Esophagus squamous epithelium (tissue), 5 donors: ENCODE measurements at places on chromosomes 6 and 20.

GRCh38 chr20:32465092-32465900 lies 107.2 kb downstream of the ASXL1 start:
- no peak for DNase-seq

DNA sequence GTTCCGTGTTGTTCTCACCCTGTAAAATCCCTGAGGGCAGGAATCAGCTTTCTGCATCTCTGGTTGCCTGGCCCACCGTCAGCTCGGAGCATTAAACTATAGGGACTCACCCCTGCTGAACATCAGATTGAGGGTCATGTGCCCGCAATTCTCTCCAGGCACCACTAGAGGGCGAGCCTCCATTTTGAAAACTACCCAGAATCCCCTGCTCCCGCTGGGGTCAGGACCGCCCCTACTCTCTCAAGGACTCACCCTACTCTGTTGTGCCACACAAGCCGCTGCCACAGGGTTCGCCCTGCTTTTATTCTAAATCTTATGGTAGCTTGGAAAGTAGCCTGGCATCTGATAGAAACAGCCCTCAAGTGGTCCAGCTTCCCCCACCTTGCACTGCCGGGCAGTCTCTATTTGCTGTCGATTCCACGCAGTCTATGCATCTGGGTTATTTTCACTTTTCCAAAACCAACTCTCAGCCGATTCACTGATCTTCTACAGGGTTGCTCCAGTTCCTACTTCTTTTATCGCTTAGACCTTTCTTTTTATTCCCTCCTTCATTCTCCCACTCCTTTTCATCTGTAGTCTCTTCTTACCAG lies 244.1 kb upstream of the QKI start:
- no peak for DNase-seq

- DNase-seq: no peak
These were observed 93.4 kb downstream of the ZFP64 start for GRCh38 chr20:52098186-52098585.

- DNase-seq: no peak
These were observed 48.6 kb downstream of the TPD52L1 start for GRCh38 chr6:125201961-125202729.

DNA sequence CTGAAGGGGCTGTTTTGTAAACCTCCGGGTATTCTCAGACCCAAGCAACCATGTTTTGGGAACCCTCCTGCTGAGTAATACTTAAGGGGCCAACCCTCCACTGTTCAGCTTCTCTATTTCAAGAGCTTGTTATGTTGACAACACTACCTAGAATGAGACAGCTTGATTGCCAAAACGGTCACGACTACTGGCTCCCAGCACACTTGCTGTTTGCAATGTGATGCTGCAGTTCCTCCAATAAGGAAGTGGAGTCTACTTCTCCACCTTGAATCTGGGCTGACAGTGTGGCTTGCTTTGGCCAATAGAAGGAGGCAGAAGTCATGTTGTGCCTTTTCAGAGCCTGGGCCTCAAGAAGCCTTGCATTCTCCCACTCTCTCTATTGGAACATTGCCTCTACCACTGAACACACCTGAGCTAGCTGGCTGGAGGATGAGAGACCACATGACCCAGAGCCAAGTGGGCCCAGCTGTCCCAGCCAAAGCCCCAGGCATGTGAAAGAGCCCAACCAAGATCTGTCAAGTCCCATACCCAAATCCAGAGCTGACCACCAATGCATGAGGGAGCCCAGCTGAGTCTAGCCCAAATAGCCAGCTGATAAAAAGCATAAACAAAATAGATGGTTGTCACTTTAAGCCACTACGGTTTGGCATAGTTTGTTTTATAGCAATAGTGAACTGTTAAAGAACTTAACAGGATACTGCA lies 108.0 kb downstream of the PRND start:
- no peak for DNase-seq

DNA sequence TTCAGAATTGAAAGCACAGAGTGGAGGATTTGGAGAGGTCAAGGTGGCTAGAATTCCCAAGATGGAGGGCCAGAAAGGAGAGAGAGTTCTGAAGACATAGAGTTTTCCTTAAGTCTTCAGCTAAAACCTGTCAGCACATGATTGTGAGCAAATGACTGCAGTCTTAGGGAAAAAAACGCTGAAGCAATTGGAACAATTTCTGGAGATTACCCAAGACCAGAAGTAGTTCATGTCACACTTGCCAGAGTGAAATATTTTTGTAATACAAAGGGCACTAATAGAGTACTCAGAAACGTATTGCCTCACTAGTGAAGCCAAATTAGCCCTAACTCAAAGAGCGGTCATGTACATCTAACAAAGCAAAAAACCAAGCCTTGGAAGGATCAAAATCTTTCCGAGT lies 541.3 kb upstream of the MARCKS start:
- DNase-seq: no peak

- DNase-seq: no peak
These were observed 47.2 kb downstream of the GNAS-AS1 start for GRCh38 chr20:58803533-58803932.

DNA sequence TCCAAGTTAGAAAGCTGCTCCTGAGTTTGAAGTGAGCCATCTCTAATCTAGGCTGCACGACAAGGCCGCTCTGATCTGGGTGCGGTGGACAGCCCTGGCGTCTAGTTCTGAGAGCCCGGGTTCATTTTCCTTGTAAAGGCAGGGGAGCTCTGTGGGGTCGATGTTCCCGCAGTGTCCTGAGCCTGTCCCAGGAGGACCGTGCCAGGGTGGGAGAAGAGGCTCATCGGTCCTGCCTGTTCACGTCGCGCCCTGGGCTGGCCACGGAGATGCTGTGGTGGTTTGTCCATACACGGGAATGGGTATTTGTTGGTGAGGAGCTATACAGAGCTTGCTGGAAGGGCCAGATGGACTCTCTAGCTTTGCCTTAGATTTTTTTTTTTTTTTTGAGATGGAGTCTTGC lies 27.0 kb downstream of the PSMG4 start:
- DNase-seq: no peak

- no peak for DNase-seq
These were observed 127.4 kb upstream of the FAM83B start for GRCh38 chr6:54719131-54719530.

GRCh38 chr20:12383821-12384220 lies 466.1 kb downstream of the BTBD3 start:
- no peak for DNase-seq

- DNase-seq: no peak
These were observed 127.7 kb downstream of the BFSP1 start for GRCh38 chr20:17403461-17403860.

GRCh38 chr20:2133318-2134183 lies 31.9 kb downstream of the STK35 start:
- no peak for DNase-seq

GRCh38 chr20:41171736-41172295 lies 34.5 kb downstream of the PLCG1 start:
- no peak for DNase-seq

DNA sequence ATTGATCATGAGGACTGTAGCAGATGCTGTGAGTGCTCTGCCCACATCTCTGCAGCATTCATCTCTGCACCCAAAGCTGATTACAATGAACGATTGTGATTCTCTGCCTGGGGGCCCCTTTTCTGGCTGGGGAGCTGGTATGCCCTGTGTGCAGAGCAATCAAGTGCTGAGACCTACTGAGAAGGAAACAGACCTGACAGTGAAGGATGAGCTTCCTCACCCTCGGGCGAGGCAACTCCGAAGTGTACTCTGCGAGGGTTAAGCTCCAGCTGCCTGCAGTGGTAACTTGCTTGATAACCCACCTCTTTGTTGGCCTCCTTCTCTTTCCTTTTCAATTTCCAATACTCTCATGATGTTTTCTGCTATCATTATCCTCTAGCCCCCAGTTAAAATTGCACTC lies 289.7 kb upstream of the RNF24 start:
- no peak for DNase-seq

DNA sequence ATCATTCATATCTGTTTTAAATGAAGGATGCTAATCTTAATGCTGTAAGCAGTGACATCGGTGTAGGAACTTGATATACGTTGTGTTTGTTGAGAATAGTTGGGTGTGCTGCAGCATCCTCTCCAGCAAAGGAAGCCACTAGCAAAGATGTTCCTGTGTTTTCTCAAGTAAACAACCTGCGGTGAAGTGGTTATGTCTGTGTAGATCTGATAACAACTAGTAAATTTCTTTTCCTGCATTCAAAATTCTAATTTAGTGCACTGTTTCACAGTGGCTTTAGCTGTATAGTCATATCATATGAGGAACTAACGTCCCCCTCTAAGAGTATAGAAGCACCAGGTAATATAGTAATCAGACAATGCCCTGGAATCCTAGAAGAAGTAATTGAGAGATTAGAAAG lies 38.7 kb downstream of the NCOA7 start:
- DNase-seq: no peak

DNA sequence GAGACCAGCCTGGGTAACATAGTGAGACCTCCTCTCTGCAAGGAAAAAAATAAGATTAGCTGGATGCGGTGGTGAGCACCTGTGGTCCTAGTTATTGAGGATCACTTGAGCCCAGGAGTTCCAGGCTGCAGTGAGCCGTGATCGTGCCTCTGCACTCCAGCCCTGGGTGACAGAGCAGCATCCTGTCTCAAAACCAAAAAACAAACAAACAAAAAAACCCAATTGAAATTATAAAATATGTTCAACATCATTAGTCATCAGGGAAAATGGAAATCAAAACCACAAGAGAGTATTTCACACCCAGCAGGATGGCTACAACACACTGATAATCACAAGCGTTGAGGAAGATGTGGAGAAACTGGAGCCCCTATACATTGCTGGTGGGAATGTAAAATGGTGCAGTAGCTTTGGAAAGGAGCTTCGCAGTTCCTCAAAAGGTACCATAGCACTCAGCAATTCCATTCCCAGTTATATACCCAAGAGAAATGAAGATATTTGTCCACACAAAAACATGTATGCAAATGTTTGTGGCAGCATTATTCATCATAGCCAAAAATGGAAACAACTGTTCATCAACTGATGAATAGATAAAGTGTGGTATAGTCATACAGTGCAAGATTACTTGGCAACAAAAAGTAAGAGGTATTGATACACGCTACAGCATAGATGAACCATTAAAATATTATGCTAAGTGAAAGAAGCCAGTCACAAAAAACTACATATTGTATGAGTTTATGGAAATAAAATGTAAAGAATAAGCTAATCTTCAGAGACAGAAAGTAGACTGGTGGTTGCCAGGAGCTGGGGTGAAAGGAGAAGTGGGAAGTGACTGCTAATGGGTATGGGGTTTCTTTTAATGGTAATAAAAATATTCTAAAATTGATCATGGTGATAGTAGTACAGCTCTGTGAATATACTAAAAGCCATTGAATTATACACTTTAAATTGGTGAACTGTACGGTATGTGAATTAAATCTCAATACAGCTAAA lies 38.7 kb upstream of the RIPOR2 start:
- no peak for DNase-seq

GRCh38 chr6:109486068-109486467 lies 3.0 kb upstream of the ZBTB24 start:
- DNase-seq: no peak

GRCh38 chr6:153215242-153215641 lies 84.2 kb upstream of the RGS17 start:
- DNase-seq: no peak

- DNase-seq: no peak
These were observed 18.8 kb upstream of the CLPSL2 start for GRCh38 chr6:35757456-35758123.

- no peak for DNase-seq
These were observed 128.4 kb upstream of the ADGRF1 start for GRCh38 chr6:47170617-47170947.

GRCh38 chr6:113842165-113842564 lies 15.0 kb upstream of the MARCKS start:
- DNase-seq: no peak

- DNase-seq: no peak
These were observed 79.8 kb upstream of the LOC128125822 start for GRCh38 chr6:63492476-63492875.

DNA sequence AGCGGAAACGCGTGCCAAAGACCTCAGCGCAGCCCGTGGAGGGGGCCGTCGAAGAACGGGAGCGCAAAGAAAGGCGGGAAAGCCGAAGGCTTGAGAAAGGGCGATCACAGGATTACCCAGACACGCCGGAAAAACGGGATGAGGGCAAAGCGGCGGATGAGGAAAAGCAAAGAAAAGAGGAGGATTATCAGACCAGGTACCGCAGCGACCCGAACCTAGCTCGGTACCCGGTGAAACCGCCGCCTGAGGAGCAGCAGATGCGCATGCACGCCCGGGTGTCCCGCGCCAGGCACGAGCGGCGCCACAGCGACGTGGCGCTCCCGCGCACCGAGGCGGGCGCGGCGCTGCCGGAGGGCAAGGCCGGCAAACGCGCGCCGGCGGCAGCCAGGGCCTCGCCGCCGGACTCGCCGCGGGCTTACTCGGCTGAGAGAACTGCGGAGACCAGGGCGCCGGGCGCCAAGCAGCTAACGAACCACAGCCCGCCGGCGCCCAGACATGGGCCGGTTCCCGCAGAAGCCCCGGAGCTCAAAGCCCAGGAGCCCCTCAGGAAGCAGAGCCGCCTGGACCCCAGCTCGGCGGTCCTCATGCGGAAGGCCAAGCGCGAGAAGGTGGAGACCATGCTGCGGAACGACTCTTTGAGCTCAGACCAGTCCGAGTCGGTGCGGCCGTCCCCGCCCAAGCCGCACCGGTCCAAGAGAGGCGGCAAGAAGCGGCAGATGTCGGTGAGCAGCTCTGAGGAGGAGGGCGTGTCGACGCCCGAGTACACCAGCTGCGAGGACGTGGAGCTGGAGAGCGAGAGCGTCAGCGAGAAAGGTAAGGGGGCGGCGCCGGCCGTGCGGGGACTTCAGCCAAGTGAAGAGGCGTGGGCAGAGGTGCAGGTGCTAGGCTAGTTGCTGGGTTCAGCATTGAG lies 296.2 kb downstream of the RIMS1 start:
- no peak for DNase-seq

GRCh38 chr20:33656783-33657703 lies 5.1 kb upstream of the C20orf144 start:
- DNase-seq: no peak

DNA sequence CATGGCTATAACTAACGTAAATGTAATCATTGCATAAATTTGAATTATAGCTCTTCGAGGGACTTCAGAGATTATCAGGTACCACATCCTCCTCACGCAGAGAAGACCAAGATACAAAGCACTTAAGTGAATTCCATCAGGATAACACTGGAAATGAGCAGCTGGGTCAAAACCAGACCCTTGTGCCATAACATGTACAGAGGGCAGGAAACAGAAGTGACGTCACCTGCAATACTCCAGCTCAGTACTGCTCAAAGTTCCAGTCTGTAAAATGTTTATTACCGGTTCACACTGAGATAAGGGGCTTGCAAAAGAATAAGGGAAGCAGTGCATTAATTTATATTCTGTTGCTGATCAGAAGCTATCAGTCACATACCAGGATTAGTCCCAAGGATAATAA lies 45.8 kb downstream of the RGS17 start:
- no peak for DNase-seq
